ENCODE measurements at places on chromosomes 2 and 18.

- no peak for DNase-seq
Measured at GRCh38 chr18:40867459-40867858, 1087.6 kb upstream of the PIK3C3 start.

GRCh38 chr2:219570194-219570923 is 980 bp downstream of the OBSL1 start:
- no peak for DNase-seq

DNA sequence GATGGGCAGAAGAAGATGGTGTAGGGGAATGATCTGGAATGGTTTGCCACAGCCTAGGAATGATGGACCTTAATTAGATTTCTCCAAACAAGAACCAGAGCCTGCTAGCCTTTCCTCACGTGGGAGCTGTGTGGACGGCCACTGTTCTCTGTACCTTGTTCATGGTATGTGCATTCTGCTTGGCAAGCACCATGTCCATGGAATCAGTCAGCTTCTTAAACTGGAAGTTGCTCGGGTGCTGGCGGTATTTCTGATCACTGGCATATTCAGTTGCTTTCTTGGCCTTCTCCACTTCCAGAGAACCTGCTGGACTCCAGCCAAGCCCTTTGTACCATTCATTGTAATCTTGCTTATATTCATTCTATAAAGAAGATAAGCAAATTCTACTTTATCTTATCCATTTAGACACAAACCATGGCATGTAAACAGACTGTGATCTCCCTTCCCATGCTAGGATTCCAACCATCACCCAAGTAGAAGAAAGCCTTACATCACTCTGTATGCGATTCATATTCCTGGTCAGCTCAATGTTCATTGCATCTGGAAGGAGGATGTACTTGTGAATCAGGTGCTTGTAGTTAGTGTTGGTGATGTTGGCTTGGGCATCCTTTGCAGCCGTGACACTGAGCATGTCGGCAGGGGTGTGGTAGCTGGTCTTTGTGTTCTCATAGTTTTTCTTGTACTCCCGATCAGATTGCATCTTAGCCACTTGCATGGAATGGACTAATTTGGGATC is 78.4 kb downstream of the NEB start:
- no peak for DNase-seq

DNA sequence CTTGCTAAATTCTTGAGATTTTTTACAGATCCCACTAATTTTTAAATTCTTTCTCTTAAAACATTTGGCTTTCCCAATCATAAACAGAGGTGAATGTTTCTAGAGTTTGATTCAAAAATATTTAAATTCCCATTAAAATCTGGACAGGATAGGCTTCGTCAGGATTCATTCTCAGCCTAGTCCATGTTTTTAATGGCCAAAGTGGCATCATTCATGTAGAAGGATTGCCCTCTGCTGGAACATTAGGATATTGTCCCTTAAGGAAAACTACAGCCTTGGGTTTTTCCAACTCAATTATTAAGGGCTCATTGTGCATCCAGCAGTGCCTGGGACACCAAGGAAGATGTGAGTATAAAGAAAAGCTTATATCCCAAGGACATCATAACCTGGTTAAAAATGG is 71.7 kb downstream of the TPGS2 start:
- no peak for DNase-seq
